NCI-H748 treated with DMSO at 0.1 percent for 48 hours (cell line): ENCODE measurements at places on chromosomes 3 and 15.
A peak's percentile ranks its signal among the peaks of the same experiment; 100 is the strongest.

DNA sequence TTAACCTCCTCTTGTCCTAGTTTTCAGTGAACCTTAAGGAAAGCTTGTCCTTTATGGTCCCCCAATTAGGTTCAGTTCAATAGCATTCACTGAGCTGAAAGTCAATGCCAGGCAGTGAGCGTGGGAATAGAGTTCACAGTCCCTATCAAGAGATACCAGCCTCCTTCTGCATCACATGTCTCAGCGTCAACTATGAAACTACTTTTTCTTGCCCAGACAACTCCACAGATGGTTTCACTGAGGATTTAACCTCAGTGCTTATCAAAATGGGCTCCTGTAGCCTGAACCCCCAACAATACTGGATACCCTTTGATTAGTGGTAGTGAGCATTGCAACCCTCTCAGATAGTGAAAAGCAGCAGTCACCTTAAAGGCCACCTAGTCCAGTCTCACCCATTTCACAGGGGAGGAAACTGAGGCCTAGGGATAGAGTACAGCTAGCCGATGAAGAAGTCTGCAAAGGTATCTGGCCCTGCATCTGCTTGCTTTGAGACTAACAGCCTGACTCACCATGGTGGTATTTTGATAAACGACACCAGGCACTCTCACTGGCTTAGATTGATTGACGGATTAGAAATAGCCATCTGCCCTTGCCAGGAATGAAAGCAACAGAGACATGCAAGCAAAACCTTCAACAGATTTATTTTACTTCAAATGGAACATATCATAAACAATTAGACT, 1.6 kb upstream of the UBA3 start:
- no peak for DNase-seq

DNA sequence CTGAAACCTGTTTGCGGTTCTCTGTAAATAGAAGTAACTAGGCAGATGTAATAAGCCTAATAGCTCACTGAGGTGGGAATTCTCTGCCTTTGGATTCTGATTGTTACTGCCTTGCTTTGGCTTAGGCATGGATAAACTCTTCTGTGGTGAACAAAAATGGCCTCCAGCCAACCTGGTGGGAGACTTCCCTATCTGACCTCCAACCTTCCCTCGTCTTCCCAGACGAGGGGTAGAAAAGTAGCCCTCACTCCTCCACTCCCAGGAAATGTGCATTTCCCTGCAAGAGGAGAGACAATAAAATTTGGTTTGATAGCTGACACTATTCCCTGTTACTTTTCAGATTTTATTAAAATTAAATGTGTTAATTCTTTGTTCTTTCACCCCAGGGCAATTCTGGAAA, 606 bp upstream of the CD96 start:
- no peak for DNase-seq

DNA sequence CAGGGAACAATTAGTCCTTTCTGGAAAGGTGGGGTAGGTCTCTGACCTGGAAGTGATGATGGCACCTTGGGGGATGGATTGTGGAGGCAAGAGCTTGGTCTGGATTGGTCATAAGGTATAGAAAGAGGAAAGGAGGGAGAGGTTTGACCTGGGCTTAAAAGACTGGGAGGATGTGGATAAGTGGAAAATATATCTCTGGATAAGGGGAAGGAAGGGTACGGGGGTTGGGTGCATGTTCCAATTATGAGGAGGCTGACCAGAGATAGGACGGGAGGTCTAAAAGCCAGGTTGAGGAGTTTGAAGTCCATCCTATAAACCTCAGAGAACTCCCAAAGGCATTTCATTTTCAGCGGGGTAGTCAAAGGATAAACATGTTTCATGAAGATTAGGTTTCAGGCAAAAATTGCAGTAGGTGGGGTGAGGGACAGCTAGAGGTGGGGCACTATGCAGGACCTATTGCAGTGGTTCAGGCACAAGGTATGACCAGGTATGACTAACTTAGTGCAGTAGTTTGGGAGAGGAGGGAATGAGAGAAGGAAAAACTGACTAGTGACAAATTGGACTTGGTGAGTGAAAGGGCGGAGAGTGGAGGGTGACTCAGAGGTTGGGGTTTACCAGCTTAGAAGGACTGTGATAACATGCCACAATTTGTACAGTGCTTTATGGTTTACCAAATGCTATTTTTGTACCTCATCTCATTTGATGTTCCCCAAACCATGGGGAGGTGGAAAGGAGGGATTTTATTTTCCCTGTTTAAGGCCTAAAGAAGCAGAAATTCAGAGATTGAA, 10.7 kb downstream of the PDE8A start:
- DNase-seq = no peak

DNA sequence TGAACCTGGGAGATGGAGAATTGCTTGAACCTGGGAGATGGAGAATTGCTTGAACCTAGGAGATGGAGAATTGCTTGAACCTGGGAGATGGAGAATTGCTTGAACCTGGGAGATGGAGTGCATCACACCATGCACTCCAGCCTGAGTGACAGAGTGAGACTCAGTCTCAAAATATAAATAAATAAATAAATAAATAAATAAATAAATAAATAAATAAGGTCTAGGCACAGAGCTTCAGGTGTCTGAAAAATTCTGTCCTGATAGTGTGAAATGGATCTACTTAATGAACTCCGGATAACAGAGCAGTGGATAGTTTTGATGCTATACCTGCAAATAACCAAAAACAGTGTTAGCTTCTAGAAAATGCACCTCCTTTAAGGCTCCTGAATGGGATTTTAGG, 24.3 kb upstream of the NUDT16 start:
- no peak for DNase-seq

DNA sequence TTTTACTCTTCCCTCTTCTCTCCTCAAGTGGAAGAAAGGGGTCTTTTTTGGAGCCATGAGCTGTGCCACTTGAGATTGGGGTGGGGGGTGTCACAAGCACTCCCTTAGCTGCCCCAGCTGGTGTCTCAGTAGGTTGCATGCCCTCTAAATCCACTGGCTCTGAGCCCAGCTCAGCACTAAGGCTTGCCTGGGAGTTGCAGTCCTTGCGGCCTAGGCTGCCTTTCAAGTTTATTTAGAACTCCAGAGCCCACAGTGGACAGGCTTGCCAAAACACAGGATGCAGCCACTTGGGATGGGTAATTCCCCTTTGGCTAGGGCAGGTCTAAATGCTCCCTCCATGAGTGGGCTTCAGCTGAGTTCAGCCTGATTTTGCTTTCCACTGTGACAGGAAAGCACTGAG, 24.7 kb downstream of the C3orf20 start:
- DNase-seq = no peak

DNA sequence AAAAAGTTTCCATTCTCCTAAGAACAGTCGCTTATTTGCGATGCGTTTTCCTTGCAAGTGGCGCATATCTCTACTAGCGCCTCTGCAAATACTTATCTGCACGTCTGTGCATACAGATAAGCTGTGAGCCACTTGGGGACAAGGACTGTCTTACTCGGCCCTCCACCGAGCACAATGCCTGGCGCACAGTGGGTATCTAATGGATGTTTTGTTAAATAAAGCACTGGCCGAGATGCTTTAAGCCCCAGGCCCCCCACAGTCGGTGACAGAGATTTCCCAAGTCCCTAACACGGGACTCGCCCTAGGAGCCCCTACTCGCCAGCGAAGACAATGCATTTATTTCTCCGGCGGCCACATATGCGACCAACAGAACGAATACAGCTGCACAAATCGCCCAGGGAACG, 503 bp downstream of the HLTF start:
- DNase-seq = no peak

DNA sequence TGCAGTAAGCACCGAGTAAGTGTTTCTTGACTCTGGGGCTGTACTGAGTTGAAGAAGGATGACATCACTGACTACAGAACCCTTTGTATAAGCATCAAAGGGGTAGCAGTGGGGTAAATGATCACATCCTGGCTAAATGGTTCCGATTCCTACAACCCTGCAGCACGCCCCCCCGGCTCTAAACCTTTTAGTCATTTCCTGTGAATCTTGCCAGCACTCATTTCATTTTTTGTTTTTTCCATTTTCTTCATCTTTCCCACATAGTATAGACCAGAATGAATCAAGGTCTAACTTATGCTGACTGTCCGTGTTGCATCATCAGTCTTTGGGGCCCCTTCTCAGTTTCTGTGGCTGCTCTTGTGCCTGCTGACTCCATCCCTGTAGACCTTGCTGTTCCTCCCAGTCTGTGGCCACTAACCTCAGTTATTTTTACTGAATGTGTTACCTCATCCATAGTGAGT, 383.1 kb upstream of the TPRG1 start:
- DNase-seq = no peak

- DNase-seq = no peak
Measured at GRCh38 chr3:16132190-16132589, 42.3 kb upstream of the GALNT15 start.

DNA sequence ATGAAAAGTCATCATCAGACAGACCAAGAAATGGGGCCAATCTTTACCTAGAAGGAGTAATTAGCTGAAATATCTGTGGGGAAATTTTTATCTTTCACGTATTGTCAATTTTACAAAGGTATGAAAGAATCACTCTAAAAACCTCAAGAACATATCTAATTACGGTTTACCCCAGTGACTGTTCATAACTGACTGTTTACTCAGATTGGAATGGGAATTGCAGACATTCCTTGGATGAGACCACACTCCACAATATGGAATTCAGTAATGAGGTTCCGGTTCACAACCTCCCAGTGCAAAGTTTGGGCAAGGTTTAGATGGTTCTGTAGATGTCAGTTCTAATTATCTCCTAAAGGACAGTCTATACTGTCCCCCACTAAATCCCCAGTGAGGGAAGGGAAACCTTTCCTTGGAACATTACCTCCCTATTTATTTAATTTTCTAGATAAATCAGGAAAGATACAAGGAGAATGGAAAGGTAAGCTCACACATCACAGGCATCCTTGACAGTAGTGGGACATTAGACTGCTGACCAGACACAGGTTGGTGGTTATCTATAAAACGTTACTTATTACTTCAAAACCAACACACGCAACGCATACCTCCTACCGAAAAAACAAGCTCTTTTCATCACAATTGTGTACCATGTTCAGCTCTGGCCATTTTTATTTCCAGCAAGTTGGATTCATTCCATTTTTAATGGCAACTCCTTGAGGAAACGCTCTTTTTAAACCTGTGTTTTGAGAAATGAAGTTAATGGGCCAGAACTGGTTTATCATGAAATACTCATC, 129.9 kb downstream of the RORA start:
- DNase-seq = no peak

DNA sequence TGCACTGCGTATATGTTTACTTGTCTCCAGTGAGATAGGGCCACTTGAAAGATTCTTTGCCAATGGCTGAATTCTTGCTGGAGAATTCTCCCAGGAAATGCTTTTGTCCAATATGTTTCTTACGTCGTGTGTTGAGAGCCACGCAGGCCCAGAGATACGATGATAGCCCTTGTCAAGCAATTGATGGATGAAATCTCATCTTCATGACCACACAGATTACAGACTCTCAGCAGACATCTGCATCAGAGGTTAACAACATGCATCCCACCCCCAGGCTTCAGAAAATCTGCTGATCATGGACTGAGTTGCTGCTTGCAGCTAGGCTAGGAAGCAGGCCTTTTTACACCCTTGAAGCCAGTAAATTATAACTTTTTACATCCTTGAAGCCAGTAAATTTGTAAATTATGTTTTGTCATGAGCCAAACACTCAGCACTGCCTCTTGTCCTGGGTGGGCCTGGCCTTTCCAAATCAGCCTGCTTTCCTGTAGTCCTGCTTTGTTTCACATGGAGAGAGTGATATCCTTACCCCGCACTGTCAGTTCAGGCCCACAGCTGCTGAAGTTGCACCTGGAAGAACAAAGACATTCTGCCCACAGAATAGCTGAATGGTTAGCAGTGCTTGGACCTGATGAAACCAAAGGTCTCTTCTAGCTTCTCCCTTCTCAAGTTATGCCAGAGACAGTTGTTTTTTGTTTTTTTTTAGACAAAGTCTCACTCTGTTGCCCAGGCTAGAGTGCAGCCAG, 84.4 kb downstream of the GPR156 start:
- no peak for DNase-seq

GRCh38 chr3:197749315-197749600, 425 bp upstream of the FYTTD1 start:
- DNase-seq = peak; percentile 40

GRCh38 chr3:28853830-28854229, 427.0 kb upstream of the RBMS3 start:
- no peak for DNase-seq
